ENCODE measurements at places on chromosomes 13 and 19.

GRCh38 chr19:38837656-38838121 is 6.1 kb upstream of the ECH1 start:
- no peak for DNase-seq

GRCh38 chr19:1312767-1313694 is 27.4 kb downstream of the EFNA2 start:
- no peak for DNase-seq

GRCh38 chr13:99932912-99933311 is 38.7 kb downstream of the ZIC5 start:
- no peak for DNase-seq

GRCh38 chr13:75402787-75403186 is 79.2 kb downstream of the TBC1D4 start:
- no peak for DNase-seq

- DNase-seq: peak; percentile 86
These were observed 29.7 kb downstream of the GPX4 start for GRCh38 chr19:1133471-1133929.

GRCh38 chr13:23629566-23630272 is 59.5 kb downstream of the TNFRSF19 start:
- DNase-seq: no peak

- no peak for DNase-seq
These were observed 15.0 kb upstream of the ALOX5AP start for GRCh38 chr13:30720172-30720869.

DNA sequence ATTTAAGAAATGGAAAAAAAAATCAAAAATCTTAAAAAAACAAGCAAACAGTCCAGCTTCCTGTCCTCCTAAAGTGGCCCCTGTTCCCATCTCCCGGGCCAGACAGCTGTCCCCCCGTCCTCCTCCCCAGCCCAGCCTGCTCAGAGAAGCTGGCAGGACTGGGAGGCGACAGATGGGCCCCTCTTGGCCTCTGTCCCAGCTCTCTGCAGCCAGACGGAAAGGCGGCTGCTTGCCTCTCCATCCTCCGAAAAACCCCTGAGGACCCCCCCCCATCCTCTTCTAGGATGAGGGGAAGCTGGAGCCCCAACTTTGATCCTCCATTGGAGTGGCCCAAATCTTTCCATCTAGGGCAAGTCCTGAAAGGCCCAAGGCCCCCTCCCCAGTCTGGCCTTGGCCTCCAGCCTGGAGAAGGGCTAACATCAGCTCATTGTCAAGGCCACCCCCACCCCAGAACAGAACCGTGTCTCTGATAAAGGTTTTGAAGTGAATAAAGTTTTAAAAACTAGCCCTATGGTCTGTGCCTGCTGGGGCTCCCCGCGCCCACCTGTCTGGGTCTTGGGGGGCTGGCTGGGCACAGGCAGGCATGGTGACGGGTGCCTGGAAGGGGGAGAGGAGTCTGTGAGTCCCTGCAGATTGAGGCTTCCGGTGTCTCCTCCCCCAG is 3.8 kb downstream of the GADD45GIP1 start:
- no peak for DNase-seq

GRCh38 chr19:18308051-18308947 is 14.6 kb downstream of the LSM4 start:
- DNase-seq: no peak

DNA sequence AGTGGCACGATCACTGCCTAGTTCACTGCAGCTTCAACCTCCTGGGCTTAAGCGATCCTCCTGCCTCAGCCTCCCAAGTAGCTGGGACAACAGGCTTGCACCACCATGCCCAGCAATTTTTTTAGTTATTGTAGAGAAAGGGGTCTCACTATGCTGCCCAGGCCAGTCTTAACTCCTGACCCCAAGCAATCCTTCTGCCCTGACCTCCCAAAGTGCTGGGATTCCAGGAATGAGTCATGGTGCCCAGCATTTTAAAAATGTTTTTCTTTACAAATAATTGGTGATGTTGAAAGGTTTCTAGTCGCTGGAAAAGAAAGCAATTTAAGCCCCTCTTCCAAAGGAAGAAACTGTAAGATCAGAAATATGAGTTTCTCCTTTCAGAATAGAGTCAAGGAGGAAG is 19.4 kb downstream of the DYRK1B start:
- no peak for DNase-seq

- no peak for DNase-seq
These were observed 145.5 kb downstream of the FOXO1 start for GRCh38 chr13:40520916-40521315.

DNA sequence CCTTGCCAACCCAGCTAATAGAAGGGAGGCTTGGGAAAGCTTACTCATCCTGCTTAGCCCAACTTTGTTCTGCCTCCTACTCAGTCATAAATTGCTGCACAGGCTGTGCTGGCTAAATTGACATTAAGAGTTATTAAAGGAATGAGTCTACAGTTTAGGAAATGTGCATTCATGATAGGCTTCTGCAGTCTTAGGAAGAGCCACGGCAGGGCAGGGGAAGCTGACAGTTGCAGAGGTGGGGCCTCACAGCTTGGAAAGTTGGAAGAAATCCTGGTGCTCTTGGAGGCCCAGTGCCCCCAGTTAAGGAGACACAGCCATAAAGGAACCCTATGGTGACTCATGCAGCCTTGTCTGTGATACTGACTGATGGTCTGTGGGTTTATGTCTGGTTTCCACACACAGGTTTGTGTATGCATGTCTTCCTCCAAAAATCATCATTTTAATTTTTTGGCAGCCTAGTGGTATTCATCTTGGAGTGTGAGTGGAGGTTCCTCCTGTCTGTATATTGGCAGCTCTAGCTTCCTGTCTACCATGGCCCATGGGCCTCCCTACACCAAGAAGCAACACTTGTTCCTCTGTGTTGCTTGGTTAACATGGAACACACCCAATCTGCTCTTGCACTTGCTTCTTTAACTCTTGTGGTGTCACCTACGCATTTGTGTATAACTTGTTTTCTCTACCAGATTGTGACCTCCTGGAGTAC is 135.0 kb upstream of the KL start:
- DNase-seq: no peak

DNA sequence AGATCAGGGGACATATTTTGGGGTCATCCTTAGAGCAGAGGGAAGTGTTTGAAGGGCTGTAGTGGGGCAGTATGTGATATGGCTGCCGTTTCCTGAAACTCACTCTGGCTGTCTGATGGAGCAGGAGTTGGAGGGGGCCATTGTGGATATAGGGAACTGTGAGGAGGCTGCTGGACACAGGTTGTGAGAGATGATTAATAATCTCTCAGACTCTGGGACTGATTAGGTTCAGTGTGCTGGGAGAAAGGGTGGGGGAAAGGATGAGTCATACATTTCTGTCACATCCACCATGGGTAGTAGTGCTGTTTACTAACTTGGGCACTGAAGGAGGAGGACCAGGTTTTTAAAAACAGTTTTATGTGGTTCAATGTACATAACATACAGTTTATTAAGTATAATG is 4.8 kb downstream of the B3GLCT start:
- no peak for DNase-seq

DNA sequence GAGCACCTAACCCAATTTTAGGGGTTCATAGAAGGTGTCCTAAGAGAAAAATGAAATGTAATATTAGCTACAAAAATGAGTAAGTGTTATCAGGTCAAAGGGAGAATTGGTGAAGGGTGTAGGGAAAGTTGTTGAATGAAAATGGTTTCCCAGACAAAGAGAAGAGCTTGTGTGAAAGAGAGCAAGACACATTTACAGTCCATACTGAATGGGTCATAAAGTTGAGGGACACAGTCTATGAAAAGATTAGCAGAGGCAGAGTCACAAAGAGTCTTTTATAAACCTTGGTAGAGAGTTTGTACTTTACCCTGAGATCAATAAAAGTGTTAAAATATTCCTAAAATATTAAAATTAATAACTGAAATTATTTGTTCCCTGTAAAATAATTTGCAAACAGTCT is 759.4 kb downstream of the DIAPH3 start:
- DNase-seq: no peak

- DNase-seq: no peak
These were observed 7.2 kb downstream of the SLITRK5 start for GRCh38 chr13:87678372-87678752.

- DNase-seq: no peak
These were observed 769.8 kb upstream of the MIR17HG start for GRCh38 chr13:90577726-90578125.

- DNase-seq: no peak
These were observed 800.4 kb downstream of the DIAPH3 start for GRCh38 chr13:59363313-59363712.

- no peak for DNase-seq
These were observed 7.0 kb downstream of the SLC25A30 start for GRCh38 chr13:45411221-45411620.

GRCh38 chr19:44557933-44558332 is 28.5 kb upstream of the CEACAM20 start:
- no peak for DNase-seq

- DNase-seq: no peak
These were observed 69.4 kb upstream of the SPATA13 start for GRCh38 chr13:24091080-24091479.

DNA sequence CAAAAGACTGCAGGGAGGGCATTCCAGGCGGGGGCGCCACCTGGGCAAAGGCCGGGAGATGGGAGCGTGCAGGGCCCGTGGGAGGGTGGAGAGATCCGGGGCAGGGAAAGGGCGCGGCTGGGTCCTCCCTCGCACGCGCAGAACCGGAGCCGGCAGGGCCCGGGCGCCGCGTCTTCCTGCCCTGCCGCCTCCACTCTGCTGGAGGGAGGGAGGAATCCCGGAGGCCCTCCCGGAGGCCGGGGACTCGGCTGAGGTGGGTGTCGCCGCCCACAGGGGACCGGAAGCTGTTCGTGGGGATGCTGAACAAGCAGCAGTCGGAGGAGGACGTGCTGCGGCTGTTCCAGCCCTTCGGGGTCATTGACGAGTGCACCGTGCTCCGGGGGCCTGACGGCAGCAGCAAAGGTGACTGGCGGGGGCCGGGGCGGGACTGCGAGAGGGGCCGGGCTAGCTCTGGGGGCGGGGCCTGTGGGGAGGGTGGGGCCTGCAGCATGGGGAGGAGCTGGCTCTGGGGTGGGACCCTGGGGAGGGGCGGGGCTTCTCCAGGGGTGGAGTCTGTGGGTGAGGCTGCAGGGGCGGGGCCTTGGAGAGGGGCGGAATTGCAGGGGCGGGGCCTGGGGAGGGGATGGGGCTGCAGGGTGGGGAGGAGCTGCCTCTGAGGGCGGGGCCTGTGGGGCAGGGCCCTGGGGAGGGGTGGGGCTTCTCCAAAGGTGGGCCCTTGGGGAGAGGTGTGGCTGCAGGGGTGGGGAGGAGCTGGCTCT is 51.3 kb downstream of the CELF5 start:
- DNase-seq: peak; percentile 90

- DNase-seq: no peak
These were observed 36.2 kb downstream of the SMAD9 start for GRCh38 chr13:36883824-36884223.

DNA sequence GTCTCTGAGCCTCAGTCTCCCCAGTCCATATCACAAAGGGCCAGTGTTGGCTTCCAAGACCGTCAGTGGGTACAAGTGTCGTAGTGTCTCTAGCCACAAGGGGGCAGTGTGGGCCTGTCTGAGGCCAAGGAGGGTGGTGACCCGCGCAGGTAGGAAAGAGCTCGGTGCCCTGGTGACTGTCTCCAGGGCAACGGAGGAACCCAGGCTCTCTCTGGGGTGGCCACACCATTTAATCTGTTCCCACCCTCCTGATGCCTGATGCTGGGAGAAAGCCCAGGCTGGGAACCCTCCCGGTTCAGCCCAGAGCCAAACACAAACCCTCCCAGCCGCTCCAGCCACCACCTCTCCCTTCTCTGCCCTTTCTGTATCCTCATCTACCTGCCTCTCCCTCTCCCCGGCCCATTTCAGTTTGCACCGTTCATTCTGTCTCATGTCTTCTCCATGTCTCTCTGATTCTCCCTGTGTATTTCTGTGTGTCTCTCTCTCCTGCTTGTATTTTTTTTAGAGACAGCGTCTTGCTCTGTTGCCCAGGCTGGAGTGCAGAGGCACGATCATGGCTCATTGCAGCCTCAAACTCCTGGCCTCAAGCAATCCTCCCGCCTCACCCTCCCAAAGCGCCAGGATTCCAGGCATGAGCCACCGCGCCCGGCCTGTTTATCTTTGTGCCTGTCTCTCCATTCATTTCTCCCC is 17.5 kb upstream of the MEIS3 start:
- DNase-seq: peak; percentile 83

All from CD4-positive, alpha-beta T cell treated with Interleukin-1 beta for 1 hour (primary cell).